Activated naive CD4-positive, alpha-beta T cell (primary cell): ENCODE measurements at places on chromosomes 1 and 21.

DNA sequence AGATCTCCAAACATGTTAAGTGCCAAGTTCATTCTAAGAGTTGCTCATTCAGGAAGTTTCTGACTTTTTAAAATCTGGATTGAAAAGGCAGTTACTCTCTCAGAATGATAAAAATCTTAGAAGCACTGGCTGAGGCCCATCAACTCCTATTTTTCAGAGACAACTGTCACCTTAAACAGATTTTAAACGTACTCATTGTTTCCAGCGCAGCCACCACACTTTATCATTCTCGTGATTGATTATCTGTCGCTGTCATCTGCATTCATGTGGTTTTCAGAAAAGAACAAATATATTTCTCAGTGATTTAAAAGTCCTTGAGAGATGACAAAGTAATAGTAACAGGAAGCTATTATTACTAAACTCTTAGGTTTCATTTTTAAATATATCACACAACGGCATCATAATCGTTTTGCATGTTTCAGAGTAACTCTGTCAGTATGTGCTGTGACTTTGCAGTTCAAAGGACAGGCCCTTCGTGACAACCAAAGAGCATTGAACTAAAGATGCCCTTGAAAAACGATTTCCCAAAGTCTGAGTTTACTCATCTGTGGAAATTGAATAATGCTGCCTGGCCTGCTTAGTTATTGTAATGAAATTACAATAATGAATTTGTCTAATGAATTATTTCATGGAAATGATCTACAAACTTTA is 14.9 kb upstream of the KCNK1 start:
- no peak for DNase-seq

GRCh38 chr1:215539803-215540570 is 27.1 kb upstream of the KCTD3 start:
- no peak for DNase-seq

- DNase-seq: no peak
These were observed 414.6 kb upstream of the PTBP2 start for GRCh38 chr1:96306809-96307560.

DNA sequence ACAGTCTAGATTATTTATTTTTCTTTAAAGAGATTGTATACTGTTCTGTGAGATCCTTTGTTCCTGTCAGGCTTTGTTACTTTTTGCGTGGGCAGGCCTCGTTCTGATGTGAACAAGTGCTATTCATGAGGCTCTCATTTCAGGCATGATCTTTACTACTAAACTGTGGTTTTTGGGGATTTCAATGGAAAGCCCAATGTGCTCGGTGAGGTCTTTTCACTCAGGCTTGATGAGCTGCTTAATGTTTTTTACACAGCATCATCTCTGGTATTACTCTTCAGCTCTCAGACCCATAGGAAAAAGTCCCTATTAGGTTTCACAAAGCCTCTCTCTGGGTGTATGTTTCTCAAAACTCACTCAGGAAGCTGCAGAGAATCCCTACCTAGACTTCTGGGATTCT is 419.4 kb downstream of the GPATCH2 start:
- DNase-seq: no peak

DNA sequence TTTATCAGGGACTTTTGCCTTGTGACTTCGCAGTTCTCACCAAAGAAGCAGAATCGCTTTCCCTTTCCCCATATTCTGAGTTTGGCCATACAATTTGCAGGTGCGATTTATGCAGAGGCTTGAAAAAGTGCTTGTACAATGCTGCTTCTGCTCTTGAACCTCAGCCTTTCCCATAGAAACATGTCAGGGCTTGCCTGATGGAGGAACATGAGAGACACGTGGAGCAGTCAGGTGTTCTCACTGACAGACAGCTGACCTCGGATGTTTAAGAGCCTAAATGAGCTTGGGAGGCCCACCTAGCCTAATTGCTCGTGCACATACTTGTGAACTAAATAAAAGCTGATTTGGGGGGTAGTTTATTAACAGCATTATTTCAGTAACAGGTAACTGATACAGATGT is 290.0 kb downstream of the S1PR1 start:
- DNase-seq: no peak

- DNase-seq: no peak
These were observed 54.0 kb upstream of the SYT6 start for GRCh38 chr1:114207635-114208034.

GRCh38 chr1:113895961-113896360 is 8.6 kb upstream of the BCL2L15 start:
- DNase-seq: no peak

DNA sequence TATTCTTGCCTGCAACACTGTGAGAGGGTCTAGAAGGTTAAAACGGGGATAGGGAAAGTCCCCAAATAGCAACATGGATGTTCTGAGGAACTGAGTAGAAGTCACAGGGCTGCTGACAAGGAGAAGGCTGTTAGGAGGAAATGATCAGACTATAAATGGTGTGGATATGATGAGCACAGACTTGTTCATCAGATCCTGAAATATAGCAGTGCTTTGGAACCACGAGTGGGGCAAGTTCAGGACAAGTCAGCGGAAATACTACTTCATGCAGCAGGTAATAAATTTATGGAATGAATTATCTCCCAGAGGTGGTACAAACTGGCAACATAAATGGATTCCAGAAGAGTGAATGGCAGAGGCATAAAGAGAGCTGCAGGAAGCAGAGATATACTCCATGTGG is 3.2 kb upstream of the KIAA0040 start:
- no peak for DNase-seq

- no peak for DNase-seq
These were observed 112.1 kb downstream of the HLCS start for GRCh38 chr21:36854391-36854790.

- DNase-seq: no peak
These were observed 5.5 kb upstream of the SMG7 start for GRCh38 chr1:183466781-183467180.

DNA sequence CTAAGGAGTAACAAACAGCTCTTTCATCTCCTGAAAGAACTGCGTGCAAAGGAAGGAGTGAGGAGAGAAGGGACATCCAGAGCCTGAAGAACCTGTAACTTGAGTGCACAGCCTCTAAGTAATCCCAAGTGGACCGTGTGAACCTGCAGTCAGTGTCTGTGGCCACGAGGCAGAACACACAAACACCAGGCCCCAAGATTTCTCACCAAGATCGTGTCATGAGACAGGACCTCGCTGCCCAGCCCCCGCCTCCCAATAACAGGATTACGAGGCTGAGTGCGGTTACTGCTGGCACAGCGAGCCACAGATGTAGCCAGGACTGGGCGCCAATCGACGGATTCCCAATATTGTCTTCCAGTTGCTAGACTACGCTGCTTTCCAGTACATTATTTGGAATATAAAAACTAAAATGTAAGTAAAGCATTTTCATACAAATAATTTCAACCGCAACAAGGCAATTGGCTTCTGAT is 101.3 kb upstream of the SLC25A33 start:
- no peak for DNase-seq

- no peak for DNase-seq
These were observed 26.6 kb downstream of the DIPK1A start for GRCh38 chr1:92934395-92935378.

DNA sequence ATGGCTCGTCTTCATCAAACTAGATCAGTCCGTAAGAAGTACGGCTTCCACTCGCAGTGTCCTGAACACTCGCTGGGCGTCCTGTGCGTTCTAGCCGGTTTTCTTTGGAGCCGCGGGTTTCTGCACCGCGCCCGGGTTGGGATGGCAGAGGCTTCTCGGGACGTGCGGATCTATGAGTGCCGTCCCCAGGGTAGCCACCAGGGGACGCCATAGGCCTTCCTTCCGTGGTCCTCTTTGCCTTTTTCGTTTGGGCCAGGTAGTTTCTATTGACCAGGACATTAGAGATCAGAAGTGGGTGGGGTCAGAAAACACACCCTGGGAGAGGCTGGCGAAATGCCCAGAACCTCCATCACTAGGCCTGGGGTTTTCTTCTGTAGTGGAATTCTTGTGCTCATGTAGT is 273.8 kb downstream of the FAM72C start:
- no peak for DNase-seq

DNA sequence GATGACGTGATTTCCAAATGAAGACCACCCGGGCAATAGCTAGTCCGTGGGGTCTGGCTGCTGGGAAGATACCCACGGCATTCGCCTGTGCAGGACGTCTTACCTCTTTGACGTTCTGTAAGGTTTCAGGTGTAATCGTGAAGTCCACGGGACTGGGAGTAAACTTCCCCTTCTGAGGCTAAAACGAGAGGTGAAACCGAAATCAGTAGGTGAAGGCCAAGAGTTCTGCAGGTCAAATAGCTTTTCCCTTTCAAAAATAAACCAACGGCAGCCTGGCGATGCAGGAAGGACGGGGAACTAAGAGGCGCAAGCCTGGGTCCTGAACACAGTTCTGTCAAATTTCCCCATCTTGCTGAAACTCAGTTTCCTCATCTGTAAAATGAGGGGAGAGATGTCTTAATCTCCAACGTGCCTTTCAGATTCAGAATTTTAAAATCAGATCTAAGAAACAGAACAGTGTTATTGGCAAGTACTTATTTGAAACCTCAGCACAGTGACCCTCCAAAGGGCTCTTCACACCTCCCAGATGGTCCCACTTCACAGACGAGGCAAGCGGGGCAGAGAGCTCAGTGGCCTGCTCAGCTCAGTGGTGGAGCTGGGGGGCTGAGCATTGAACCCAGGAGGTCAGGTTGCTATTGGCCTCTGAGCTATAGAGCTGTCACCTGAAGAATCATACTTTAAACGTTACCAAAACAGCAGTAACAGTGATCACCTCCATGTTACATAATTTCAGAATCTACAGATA is 34.7 kb downstream of the VPS26C start:
- DNase-seq: no peak

DNA sequence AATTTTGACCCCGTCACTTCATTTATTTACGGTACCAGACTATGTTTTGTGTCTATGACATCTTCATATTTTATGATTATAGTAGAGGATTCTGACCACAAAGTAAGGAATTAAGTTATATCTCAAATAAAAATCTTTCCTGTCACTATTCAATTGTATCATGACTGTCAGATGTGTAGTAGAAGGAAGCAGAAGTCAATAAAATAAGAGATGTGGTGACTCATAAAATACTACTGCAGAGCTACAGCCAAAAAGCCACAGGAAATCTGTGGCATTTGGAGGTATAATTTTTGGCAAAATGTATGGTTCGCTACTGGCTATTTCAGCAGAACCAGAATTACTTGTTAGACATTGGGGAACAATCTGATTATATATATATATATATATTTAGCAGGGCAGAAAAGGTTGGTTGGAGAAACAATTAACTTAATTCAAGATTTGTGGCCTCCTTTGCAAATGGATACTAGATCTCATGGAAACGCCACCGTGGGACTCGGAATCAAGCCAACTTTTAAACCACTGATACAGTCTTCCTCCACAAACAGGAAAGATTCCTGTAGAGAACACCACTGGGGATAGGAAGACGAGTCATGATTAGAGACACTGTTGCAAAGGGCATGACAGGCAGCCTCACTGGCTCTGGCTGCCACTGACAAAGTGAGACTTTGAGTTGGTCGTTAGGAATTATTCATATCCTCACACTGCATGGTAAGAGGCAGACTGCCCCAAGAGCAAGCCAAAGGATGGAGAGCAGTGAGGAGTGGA is 5.1 kb downstream of the FCRL2 start:
- no peak for DNase-seq
